ENCODE measurements at places on chromosomes 6 and 20. TPM values are rescaled to one million over a fixed set of nuclear protein-coding genes. Genes with fewer than 3 reads are reported as not detected.

DNA sequence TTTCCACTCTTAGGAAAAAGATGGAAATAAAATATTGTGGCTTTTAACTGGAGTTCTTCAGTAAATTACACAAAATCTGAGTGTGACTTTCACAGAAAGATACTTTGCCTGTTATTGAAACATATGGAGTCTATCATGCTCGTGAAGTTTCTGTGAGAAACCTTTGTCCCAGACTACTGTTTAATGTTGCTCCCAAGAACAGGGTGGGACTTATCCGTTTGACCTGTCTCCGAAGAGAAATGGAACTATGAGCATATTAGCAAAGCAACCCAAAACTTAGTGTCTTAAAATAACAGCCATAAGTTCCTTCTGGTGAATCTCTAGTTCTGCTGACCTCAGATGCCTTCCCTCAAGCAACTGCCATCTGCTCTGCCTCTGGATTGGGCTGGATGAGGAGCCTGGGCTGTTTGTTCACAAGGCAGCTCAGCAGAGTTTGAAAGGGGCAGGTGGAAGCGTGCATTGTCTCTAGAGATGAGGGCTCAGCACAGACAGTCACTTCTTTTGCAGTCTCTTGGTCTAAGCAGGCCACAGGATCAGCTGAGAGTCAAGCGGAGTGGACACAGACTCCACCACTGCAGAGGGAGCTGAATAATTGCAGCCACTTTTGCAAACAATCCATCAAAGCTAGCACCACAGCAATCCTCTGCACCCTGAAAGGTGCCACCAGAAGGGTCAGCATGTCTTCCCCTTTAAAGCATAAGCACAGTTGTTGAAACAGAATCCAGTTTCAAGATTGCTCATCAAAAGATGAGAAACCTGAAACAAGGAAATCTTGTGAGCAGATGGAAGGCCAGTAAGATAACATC lies 52.8 kb downstream of the MYB start:
- no peak for DNase-seq

DNA sequence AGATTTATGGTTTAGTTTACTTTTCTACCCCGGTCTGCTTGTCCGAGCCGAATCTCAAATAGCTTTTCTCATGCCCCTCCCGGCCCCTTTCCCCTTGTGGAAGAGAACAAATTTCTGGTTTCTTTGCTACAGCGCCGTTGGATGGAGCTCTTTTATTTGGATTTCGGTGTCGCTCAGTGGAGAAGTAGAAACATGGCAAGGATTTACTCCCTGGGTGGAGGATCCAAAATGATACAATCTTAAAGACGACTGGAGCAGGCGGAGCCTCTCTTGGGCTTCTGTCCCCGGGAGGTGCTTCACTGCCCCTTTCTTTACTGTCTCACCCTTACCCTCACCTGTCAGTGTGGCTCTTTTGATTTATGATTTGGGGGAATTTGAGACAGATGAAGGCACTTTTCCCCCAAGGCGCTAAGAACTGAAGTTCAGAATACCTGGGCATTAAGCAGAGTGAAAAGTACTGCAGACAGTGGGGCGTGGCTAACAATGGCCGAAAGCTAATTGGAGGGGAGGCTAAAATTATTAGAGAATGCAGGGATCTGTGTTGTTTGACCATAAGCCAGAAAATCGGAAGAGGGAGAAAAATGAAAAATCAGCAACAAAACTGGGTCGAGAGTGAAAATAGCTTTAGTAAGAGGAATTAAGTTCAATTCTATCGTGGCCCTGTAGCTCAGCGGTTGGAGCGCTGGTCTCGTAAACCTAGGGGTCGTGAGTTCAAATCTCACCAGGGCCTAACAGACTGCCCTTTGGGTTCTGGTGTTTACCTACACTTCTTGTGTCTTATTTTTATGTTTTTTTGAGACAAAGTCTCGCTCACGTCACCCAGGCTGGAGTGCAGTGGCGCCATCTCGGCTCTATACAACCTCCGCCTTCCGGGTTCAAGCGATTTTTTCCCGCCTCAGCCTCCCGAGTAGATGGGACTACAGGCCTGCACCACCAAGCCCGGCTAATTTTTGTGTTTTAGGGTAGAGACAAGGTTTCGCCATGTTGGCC lies 145.1 kb upstream of the ZNF184 start:
- no peak for DNase-seq

DNA sequence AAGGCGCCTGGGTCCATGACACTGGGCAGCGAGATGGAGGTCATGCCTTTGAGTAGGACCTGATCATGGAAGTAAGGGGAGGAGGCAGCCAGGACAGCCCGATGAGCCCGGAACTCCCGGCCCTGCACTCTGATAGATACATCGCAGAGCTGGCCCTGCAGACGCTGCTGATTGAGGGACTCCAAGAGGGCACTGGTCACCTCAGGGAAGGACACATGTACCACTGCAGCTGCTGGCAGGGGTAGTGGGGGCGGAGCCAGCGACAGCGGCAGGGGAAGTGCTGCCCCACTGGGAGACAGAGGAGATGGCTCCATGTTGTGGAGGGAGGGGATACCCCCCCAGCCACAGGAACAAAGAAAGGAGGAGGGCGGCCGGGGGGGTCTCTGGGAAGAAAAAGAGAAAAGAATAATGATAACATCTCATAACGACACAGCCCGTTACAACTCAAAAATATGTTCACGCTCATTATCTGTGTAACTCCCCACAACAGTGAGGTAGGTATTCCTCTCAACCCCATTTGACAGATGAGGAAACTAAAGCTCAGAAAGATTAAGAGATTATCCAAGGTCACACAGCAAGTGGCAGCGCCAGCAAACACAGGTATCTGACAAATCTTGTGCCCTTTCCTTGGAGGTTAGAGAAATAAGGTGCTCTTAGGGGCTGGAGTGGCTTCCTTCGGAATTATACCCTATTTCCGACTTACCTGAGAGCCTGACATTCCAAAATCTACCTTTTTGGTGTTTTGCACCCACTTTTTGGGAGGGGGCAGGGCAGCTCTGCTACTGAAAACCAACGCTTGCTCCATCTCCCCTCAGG lies 733 bp downstream of the ZBTB22 start:
- DNase-seq: no peak

TAGAP gene
- total RNA-seq: 28.8 TPM

- no peak for DNase-seq
Observed at GRCh38 chr20:51221791-51222408, 199.0 kb upstream of the KCNG1 start.

POFUT1 gene
- total RNA-seq: 33.4 TPM

GRCh38 chr20:63703471-63703975 lies 4.3 kb downstream of the ARFRP1 start:
- DNase-seq: no peak

DNA sequence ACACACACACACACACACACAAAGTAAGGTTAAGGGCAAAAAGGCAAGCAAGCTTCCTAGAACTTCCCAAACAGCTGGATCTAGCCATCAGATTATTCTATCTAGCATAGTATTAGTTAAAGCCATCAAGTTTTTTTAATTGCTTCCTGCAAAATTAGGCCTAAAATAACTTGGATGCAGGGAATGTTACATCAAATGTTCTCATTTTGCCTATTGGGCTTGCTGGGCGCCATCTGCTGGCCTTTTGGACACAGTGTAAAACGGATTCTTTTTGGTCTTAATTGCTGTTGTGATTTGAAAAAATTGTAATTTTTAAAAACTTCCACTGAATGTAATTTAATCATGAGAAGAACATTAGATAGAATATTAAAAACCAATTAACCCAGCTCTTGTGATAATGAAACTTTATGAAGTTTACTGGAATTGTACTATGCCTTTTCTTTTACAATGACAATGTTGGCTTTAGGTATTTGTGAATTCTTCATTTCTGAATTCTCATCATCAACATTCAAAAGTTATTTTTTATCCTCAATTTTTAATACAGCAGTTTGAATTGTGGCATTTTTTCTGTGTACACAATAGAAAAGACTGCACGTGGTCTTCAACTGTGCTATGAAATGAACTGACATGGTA lies 6.8 kb downstream of the MKKS start:
- no peak for DNase-seq

DNA sequence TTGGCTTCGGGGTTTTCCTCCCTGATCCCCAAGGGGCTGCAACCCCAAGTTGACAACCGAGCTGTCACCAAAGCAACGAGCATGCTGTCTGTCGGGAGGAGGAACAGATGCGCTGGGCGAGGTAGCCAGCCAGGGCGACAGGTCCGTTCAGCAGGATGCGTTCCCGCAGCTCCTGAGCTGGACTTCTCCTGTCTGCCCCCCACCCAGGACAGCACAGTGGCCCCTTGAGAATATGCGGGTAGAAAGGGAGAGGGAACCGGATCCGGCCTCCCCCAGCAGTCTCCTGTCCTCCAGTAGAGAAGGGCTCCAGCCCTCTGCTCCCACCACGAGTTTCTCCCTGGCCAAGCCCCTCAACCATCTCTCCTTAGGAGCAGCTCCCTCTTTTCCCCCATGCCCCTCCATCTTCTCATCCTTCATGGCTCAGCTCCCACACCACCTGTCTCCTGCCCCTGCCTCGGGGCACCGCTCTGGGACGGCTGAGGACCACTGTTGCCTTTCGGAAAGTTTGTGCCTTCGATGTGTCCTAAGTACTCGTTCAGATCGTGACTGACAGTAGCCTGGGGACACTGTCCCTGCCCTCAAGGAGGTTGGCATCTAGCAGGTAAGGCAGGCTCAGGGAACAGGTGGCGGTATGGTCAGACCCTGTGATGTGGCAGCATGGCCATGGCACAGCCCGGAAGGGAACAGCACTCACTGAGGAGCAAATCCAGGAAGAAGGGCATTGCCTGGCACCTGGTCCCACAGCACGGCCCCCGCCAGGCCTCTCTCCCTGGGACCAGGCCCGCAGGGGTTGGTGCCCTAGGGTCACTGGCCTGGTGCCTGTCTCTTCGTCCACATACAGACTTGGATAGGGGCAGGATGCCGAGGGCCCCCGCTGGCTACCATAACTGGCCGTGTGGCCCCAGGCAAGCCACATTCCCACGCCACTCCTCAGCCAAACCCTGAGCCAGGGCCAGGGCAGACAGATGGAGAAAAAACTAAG lies 96.3 kb downstream of the ASXL1 start:
- no peak for DNase-seq

IP6K3 gene
- not detected for total RNA-seq

DNA sequence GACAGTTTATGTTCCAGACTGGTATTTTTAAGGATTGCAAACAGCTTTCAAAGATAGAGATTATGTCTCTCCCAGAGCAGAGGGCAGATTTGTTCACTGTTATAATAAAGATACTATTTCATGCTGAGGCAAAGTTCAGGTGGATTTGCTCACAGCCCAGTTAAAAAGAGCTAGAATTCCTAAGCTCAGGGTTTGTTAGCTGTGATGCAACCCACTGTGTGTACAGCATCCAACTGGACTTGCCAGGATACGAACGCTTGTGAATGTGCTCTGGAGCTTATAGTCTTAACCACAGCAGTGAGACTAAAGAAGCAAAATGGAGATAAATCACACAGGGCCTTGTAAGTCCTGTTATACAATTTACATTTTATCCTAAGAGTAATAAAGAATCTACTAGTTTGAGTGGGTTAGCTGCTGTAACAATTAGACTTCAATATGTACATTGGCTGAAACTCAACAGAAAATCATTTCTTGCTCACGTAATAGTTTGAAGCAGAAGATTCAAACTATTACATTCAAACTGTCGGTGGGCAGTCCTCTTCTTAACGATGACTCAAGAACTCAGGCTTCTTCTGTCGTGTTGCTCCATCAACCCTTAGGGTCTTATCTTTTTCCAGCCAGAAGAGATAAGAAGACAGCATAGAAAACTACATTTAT lies 204.0 kb upstream of the PLN start:
- DNase-seq: no peak

HIVEP1 gene
- total RNA-seq: 37.7 TPM

ZNF451 gene
- 38.0 TPM for total RNA-seq

NEDD9 gene
- 15.2 TPM for total RNA-seq

DNA sequence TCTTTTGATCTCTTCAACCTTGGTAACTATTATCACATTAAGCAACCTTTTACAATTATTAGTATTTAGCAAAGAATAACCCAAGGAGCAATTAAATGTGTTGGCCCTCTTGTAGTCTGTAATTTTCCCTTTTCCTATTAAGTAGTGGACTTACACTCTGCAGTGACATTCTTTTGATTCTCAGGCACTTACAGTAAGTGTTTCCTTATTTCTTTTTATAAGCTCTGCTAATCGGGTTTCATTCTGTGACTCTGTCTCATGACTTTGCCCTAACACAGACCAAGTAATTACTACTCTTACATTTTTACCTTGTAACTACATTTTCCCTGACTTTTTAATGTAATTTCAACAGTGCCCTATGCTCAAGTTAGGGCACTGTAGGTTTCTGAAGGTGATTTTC lies 104.0 kb upstream of the EPHA7 start:
- DNase-seq: no peak

ZC3H12D gene
- 15.7 TPM for total RNA-seq

PHACTR1 gene
- total RNA-seq: 69.7 TPM

- no peak for DNase-seq
Observed at GRCh38 chr6:35400111-35400510, 52.0 kb upstream of the FANCE start.

SLC17A5 gene
- 4.4 TPM for total RNA-seq

GRCh38 chr6:113860181-113860955 lies 3.2 kb downstream of the MARCKS start:
- no peak for DNase-seq

DNA sequence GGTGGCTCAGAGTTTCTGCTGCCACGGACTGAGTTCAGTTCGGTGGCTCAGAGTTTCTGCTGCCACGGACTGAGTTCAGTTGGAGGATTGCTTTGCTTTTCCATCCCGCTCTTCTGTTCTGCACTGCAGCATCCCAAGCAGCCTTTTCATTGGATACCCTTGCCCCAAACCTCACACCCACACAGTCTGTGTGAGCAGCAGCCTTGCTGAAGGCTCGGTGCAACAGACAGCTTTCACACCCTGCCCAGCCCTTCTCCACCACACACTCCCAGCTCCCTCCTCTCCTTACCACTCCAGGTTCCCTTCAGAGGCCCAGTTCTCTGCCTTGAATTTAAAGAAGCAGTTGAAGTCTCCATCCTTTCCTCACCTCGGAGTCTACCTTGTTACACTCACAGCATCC lies 52.5 kb upstream of the CHD6 start:
- DNase-seq: no peak

DNA sequence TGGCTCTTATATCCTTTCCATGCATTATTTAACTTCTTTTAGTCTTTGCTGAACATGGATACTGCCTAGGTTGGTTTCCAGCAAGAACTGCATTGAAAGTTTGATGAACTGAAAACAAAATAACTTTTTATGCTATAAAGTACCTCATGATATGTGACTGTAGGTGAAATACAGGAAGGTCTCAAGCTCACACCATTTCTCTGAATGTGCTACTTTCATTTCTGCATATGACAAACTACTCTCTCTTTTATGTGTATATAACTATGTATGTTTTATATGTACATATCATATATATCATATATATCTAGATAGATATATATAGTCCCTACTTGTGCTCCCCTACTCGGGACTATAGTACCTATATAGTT lies 65.9 kb downstream of the AIG1 start:
- no peak for DNase-seq

DNA sequence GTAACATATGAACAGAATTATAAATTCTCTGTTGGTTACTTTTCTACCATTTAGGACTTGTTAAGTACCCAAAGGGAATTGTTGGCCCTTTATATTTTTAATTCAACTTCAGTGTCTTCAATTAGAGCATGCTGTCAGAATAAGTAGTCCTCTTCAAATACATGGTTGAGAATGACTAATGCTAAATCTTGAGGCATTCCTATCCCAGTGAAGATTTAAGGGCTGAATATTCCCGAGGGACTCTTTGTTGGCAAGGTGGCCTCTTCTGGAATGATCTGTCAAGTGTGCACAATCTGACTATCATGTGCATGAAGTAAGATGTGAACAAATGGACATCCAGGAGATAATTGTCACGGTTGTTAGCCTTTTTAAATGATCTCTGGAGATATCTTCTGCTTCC lies 421.7 kb downstream of the BMP2 start:
- DNase-seq: no peak

CEP57L1 gene
- total RNA-seq: 13.9 TPM

GRCh38 chr6:42889815-42890214 lies 10.4 kb downstream of the RPL7L1 start:
- no peak for DNase-seq
